ENCODE measurements at places on chromosomes 1 and 21.

DNA sequence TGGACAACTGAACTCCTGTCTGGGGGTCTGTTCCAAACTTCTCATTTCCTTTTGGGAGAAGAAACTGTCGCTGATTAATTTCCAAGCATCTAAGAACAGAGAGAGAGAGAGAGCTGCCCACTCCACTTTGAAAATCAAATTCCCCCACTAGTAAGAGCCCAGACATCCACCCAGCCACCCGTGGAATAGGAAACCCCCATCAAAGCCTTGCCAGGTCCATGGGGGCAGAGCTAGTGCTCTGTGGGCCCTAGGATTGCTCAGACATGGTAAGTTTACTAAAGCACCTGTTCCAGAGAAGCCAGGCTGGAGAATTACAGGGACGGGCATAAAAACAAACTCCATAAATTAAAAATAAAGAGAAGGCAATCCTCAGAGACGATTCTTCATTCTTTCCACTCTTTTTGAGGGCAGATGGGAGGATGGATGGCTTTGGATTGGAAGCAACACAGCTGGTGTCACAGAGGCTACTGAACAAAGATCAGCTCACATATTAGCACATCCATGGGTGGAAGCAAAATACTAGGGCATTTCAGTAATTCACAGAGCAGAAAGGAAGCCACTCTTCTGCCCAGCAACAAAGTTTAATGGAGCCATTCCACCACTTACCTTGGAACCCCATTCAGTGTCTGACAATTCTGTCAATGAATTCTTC is 103.9 kb downstream of the COLGALT2 start:
- no peak for DNase-seq

GRCh38 chr21:32306021-32306780 is 7.5 kb downstream of the MRAP start:
- DNase-seq = peak; percentile 78

GRCh38 chr1:118101999-118102398 is 83.0 kb downstream of the SPAG17 start:
- no peak for DNase-seq

GRCh38 chr1:88210103-88210787 is 473.8 kb upstream of the PKN2 start:
- no peak for DNase-seq

DNA sequence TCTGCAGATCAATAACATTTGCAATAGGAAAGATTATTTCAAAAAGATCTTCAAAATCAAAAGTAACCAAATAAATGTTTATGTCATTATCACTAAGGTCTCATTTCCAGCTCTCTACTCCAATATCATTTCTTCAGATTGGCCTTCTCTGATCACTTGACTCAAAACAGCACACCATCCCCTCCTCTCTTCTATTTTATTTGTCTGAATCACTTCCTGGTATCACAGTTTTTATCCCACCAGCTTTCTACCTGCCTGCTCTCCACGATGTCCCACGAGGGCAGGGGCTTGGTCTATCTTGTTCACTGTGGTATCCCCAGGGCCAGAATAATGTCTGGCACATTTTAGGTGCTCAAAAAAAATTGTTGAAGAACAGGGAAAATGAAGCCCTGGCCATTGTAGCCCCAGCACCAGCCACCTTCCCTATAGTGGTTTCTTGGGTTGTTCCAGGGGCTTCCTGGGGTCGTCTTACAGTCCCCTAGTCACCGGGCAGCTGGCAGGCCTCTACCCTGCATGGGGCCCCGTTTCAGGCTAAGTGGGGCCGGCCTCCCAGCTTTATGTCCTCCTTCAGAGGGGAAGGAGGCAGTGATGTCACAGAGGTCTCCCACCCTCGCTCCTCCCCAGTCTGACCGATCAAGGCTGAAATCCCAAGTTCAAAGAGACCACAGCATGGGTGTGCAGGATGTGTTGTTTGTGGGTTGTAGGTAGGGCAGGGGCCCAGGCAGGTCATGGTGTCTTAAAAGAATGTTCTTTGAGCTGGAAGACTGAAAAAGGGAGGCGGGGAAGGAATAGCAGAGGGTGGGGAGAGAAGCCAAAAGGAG is 3.5 kb upstream of the PADI1 start:
- DNase-seq = no peak

DNA sequence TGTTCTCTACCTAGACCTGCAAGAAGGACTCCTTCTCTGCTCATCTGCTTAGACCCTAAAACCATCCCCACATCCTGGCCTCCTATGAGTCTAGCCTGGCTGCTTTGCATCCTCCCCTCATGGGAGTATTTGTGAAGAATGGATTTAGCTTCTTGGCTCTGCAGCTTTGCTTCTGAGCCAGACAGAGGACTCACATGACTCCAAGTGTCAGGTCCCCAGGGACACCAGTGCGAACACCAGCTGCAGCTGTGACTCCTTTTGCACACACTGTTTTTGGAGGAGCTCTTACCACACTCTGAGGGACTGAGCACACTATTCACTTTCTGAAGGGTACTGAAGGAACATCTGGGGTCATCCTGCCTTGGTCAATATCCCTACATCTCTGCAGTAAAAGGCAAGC is 131.8 kb upstream of the SGIP1 start:
- DNase-seq = no peak

GRCh38 chr1:37410815-37411214 is 63.6 kb upstream of the ZC3H12A start:
- DNase-seq = no peak

GRCh38 chr1:242139442-242139841 is 140.5 kb upstream of the MAP1LC3C start:
- DNase-seq = no peak

DNA sequence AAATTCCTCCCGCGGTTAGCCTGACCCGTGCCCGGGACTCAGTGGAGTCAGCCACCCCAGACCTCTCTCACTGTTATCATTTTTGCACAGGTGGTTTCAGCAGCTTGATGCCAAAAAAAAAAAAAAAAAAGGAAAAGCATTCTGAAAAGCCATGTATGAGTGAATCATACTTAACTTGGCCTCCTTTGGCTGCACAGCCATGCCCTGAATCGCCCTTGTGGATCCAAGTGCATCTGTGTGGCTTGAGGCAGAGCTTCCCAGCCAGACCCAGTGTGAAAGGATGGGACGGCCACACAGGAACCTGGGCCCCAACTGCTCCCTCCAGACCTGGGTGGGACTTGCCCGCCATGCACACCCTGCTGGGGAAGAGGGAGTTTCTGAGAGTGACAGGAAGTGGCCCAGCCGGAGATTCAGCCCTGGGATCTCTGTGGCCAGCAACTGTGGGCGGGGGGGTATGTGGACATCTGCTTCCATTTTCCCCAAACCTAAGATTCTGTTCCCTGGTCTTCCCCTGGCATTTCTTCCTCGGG is 8.6 kb downstream of the YBEY start:
- no peak for DNase-seq

DNA sequence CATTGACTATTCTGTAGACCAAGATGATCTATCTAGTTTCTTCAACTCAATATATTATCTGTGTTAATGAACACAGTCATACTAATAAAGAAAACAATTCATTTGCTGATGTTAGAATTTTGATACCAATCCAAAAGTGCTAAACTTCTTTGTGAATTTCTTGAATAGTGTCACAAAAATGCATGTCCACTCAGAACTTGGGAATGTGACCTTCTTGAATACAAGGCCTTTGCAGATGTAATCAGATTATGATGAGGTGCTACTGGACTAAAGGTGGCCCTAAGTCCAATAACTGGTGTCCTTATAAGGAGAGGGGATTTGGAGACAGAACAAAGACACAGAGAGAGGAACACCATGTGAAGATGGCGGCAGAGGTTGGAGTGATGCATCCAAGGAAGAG is 305.8 kb upstream of the ZP4 start:
- DNase-seq = no peak

DNA sequence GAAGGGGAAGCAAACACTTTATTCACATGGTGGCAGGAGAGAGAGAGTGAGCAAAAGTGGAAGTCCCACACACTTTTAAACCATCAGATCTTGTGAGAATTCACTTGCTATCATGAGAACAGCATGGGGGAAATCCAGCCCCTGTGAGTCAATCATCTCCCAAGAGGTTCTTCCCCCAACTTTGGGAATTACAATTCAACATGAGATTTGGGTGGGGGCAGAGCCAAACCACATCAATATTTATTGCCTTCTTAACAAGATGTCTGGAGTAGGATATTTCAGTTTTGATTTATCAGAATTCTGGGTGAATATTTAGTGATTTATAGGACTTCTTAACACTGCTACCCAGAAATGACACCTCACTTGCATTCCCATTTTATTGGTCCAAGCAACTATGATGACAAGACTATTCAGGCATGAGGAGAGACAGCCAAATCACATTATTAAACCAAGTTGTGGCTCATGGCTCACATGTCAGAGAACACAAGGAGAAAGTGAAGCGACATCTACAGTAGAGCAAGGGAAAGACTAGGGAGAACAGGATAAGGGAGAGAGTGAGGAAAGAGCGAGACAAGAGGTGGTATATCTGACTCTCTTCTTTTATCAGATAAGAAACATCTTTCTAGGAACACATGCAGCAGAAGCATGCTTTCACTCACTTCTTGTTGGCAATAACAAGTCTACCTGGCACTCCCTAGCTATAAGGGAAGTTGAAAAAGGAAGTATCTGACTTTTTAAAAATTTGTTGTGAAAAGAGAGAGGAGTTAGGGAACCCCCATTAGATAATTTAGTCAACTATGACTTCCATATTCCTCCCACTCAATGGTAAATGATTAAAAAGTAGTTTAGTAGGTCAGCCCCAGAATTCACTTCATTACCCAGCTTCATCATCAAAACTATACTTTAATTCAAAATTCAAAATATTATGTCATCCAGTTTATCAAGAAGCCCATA is 36.6 kb upstream of the PTPRC start:
- no peak for DNase-seq

GRCh38 chr1:54378874-54379554 is 27.2 kb downstream of the SSBP3 start:
- DNase-seq = no peak

DNA sequence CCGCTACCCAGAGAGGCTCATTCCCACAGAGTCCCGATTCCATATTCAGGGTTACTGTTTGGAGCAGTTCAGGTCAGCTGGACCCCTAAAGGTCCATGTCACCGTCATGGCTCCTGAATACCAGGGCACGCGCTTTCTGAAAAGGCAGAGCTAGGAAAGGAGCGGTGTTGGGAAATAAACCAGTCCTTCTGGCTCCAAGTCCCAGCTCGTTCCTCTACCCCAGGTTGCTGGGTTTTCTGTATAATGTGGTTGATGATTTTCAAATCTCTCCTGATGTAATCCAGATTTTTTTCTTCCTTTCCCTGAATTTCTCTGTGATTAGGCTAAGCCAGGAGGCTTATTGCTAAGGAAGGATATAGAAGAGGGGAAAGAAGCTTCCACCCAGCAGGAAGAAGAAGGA is 14.0 kb upstream of the PKP1 start:
- no peak for DNase-seq

DNA sequence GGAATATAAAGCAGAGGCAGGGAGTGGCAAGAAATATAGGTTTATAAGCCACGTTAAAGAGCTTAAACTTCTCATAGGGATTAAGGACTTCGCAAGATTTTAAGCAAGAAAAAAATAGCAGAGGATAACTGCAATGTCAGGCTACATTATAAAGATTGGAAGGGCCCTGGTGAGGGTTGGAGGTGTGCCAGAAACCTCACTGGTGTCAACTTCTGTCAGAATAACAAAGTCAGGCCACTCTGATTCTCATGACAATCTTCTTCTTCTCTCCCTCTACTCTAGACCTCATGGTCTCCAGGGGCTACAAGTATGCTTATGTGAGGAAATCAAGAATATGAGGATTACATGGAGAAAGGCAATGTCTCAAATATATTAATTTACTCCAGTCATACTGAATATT is 32.6 kb upstream of the FMO2 start:
- no peak for DNase-seq

- no peak for DNase-seq
These were observed 1.5 kb downstream of the CPTP start for GRCh38 chr1:1326075-1326605.

DNA sequence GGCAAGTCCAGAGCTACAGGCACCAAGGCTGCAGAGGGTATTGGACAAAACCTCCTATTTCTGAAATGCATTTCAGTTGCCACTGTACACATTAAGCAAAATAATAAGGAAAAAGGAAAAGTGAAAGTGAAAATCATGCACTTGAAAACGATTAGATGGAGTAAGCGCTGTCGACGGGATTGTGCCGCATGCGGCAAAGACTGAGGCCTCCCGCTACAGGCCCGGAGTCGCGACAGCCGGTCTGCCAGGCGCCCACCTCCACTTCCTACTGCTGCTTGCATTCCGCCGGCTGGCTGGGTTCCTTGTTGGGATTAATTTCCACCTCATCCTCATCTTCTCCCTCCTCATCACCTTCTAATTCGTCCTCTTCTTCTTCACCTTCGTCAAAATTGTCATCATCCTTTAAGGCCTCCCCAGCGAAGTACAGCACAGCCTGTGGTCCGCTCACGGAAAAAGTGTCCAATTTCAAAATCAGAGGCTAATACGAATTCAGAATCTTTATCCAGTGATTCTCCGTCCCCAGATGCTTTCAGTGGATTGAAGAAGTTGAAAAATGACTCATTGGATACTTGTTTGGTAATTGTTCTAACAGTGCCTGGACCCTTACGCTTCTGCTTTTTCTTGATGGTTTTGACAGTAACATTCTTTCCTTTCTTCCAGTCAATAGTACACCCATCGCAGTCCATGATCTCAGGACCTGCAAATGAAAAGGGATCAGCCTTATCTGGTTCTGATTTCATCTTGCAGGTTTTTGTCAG is 38.0 kb downstream of the CD58 start:
- no peak for DNase-seq

DNA sequence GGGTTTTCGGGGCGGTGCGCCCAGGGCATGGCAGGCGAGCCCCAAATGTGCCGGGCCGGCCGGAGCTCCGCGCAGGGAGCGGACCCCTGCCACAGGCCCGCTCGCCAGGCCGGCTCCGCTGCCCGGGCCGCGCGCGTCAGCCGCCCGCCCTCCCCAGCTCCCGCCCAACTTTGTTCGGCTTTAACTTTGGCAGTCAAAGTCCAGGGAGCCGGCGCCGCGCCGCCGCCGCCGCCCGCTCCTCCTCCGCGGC is 488 bp downstream of the SLC35D1 start:
- DNase-seq = no peak

DNA sequence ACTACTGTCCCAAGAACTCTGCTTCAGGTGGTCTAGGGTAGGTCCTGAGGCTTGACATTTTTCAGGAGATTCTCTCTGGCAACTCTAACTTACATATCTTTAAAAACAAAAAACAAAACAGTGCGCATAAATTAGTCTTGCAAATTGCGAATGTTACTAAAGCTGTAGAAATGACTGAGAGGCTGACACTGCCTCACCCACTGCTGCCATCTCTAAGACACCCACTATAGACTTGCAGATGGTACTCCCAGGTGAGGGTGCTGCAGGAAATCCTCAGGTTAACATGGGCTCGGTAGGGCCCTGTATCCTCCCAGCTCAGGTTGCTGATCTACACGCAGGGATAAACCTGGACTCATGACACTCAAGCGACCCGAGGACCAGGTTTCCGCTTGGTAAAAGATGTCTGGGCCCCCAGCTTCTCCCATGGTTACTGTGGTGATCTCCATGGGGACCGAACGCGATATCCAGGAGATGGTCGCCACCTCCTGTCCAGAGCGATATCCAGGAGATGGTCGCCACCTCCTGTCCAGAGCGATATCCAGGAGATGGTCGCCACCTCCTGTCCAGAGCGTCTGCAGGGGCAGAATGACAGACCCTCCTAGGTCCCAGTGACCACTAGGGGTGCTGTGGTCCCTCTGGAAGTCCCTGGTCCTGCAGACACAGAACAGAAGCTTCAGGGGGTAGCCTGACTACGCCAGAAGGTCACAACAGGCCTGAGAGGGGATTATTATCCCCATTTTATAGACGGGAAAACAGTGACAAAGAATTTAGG is 16.2 kb upstream of the LY9 start:
- DNase-seq = peak; percentile 60

All from iPS DF 19.7 (cell line).